Cerebellar nuclear complex (tissue), 1 donor: ENCODE measurements at places on chromosomes 4 and X.

GRCh38 chrX:34873500-34874225 is 68.9 kb upstream of the FAM47B start:
- DNase-seq = no peak

DNA sequence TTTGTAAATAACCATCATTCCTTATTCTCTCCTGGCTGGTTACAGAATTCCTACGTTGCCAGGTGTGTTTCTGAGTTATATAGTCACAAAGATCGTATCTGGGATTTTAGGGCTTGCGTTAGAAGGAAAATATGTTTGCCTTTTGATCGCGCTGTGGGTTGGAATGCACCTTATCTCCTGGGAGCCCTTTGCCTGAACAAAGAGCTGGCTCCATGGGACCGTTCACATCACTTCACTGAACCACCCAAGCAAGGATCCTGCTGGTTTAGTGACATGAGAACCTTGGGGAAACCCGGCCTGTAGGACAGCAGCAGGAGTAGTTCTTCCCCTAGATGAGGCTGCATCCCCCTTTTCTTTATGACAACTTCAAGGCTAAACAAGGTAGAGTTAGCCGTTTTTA is 51.6 kb downstream of the RS1 start:
- no peak for DNase-seq

- no peak for DNase-seq
Observed at GRCh38 chr4:4787421-4787820, 72.0 kb upstream of the MSX1 start.

DNA sequence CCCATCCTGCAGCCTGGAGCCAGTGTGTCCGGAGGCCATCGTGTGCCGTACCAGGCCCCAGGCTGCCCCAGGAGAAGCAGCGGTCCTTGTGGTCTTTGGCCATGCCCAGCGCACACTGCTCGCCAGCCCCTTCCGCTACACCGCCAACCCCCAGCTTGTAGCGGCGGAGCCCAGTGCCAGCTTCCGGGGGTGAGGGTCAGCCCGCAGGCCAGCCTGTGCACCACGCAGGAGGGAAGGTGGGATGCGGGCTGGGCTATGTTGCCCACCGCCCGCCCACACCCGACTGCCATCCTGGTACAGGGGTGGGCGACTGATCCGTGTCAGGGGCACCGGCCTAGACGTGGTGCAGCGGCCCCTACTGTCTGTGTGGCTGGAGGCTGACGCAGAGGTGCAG is 7.6 kb upstream of the SRPK3 start:
- DNase-seq = no peak

- no peak for DNase-seq
Observed at GRCh38 chr4:183469936-183470335, 25.5 kb downstream of the CDKN2AIP start.

- no peak for DNase-seq
Observed at GRCh38 chrX:12929701-12930100, 23.3 kb downstream of the TLR8 start.

- DNase-seq = no peak
Observed at GRCh38 chrX:15644560-15644872, 20.1 kb downstream of the CLTRN start.

DNA sequence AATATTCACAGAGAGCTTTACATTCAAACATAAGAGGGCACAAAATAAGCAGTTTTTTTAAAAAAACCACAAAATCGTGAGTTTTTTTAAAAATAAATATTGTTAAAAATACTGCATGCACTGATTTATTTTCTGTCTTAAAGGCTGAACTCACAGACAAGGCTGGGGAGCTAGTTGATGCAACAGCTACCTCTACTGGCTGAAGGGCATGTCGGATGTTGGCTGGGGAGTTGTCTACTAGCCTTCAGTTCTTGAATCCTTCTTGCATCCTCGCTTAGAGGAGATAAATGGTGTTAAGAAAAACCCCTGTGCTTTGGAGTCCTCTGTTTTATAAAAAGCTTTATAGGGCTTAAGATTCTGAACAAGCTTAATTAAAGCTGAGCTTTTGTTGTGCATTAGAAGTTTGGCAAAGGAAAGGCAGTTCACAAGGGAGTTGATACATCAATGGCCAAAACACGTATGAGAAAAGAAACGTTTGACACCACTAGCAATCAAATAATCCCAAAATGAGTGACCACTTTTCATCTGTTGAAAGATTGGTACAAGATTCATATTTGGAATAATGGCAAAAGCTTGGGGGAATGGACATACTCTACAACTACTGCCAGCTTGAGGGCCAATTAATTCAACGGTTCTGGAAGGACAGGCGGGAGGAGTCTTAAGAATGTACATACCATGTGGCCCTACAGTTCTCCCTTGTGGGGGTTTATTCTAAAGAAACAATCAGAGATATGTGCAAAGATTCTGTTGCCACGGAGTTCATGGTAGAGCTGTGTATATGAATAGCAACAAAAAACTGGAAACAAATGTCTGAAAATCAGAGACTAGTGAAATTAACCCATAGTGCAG is 94.7 kb downstream of the SEL1L3 start:
- DNase-seq = peak; percentile 64

DNA sequence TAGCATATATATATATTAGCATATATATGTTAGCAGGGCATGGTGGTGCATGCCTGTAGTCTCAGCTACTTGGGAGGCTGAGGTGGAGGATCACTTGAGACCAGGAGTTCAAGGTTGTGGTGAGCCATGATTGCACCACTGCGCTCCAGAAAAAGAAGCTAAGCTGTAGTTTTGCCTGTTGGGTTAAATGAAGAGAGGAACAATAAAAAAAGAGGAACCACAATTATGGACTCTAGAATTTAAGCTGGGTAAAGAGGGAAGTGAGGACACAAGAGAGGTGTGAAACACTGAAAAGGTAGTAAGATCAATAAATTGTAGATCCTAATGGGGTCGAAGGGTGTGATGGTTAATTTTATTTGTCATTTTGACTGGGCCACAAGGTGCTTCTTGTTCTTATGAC is 40.5 kb upstream of the HSD17B10 start:
- no peak for DNase-seq
